NAMALWA (cell line): ENCODE measurements at places on chromosomes 1 and 21.

GRCh38 chr21:26655460-26655859 is 82.4 kb upstream of the CYYR1 start:
- no peak for DNase-seq

DNA sequence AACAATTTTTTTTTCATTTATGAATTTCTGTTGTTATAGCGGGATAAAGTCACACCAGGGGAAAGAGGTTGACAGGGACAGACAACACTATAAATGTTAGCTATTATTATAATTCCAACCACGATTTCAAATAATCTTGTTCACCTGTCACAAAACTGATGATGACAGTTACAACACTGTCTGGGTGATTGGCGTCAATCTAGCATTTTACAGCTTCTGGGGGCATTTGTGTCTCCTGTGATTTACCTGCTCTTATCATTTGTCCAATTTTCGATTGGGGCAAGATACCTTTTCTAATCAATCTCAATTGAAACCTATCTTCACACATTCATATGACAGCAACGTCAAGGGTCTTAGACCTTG is 44.6 kb upstream of the LYST start:
- no peak for DNase-seq

DNA sequence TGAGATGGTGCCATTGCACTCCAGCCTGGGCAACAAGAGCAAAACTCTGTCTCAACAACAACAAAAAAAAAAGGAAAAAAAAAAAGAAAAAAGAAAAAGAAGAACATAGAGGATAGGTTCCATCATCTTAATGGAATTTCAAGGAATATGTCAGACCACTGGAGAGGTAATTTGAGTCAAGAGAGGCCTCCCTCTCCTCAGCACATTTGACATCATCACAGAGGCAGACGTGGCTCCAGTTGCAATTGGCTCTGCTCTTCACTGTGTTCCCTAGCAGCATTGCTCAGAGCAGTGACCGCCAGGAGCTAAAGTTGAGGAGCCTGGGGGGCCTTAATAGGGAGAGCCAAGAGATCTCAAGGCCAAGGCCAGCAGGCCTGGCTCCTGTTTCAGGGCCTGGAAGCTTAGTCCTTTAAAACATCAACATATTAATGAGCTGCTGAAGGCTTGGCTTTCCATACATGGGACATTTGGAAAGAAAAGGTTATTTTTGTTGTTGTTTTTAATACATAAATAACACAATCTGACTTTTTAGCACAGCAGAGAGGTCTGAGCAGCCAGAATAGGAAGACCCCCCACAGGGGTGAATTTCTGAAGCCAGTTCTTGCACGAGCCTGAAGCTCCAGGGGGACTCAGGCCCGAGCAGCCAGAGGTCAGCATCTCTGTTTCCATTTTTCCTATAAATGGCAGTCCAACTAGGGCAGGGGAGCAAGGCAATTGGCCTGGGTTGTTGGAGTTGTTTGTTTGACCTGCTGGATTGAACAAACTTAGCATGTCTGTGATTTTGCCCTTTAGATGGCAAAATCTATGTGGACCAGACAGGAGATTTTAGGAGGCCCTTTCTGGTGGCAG is 118.3 kb upstream of the FGGY start:
- no peak for DNase-seq

GRCh38 chr1:204390751-204391466 is 20.7 kb downstream of the PPP1R15B start:
- no peak for DNase-seq

DNA sequence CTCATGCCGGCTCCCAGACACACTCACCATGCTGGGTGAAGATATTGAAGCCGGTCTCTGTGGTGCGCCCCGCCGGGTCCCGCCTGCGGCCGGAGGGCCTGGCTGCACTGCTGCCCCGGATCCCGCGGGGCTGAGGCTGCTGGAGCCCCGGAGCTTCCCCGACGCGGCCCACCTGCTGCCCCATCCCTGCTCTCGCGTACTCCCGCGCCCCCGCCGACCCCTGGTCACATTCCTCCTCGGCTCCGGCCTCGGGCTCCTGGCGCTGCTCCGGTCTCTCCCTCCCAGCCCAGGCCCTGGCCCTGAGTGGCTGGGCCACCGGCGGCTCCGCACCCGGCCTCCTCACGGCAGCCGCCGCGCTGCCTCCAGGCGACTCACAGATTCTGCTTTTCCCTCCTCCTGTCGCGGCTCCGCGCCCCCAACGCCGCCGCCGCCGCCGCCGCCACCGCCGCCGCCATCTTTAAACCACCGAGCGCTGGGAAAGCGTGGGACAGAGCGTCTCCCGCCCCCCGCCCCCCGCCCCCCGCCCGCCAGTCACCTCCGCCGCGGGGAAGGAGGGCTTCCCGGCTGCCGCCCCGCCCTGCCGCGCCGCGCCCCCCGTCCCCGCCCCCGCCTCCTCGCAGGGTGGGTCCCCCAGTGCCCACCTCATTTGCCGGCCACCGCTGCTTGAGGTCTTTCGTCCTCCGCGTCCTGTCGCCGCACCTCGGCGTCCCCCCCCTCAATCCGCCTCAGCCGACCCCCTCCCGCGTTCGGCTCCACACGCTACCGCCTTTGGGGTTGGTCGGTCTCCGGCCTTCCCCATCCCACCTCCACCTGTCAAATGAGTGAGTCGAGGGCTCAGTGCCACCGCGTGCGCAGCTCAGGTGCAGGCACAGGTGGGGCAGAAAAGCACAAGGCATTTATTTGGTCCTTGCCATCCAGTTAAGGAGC is at the start of gene ABL2:
ABL2 (minus strand) TSS at position 464 of the 927 bp plus-strand sequence; CDS start at position 184, 280 bp downstream.
- peak; percentile 72 for DNase-seq

- peak; percentile 92 for DNase-seq
Observed at GRCh38 chr1:228059634-228060457, 22.7 kb upstream of the ARF1 start.

DNA sequence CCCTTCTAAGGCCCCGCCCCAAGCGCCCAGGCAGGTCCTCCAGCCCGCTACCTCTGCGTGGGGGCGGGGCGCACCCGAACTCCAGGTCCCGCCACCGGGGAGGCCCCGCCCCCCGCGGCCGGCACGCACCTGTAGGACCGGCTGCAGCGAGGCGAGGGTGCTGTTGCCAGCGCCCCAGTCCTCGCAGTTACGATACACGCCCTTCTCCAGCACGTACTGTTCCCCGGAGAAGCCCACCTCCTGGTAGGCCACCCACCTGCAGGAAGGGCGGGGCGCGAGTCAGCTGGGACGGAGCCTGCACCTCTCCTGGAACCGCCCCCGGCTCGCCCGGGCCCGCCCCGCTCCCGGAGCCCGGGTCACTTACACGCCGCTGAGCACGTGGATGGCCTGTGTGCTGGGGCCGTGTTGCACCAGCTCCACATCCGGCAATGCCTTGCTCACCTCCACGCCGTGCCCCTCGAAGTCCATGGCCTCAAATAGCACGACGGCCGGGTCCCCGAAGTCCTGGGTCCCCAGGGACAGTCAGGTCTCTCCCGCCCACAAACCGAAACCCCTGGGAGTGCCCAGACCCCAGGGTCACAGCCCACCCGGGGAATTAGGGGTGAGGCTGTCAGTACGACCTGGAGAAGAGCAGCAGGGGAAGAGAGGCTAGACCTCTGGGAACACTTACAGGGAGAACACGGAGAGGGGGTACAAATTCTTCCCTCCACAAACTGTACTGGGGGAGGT is 17.3 kb downstream of the CRYBG2 start:
- peak; percentile 58 for DNase-seq

- no peak for DNase-seq
Observed at GRCh38 chr1:59135761-59136255, 161.1 kb upstream of the FGGY start.

DNA sequence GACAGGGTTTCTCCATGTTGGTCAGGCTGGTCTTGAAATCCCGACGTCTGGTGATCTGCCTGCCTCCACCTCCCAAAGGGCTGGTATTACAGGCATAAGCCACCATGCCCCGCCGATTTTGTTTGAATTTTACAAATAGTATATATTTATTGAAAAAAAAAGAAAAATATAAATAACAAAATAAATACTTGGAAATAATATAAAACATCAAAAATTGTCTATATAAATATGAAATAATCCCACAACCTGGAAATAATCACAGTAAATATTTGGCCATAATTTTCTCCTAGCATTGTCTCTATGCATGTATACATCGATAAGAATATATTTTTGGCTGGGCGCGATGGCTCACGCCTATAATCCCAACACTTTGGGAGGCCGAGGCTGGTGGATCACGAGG is 2.7 kb upstream of the PLOD1 start:
- DNase-seq = no peak

- DNase-seq = no peak
Observed at GRCh38 chr1:226763905-226764264, 24.8 kb upstream of the ITPKB start.

DNA sequence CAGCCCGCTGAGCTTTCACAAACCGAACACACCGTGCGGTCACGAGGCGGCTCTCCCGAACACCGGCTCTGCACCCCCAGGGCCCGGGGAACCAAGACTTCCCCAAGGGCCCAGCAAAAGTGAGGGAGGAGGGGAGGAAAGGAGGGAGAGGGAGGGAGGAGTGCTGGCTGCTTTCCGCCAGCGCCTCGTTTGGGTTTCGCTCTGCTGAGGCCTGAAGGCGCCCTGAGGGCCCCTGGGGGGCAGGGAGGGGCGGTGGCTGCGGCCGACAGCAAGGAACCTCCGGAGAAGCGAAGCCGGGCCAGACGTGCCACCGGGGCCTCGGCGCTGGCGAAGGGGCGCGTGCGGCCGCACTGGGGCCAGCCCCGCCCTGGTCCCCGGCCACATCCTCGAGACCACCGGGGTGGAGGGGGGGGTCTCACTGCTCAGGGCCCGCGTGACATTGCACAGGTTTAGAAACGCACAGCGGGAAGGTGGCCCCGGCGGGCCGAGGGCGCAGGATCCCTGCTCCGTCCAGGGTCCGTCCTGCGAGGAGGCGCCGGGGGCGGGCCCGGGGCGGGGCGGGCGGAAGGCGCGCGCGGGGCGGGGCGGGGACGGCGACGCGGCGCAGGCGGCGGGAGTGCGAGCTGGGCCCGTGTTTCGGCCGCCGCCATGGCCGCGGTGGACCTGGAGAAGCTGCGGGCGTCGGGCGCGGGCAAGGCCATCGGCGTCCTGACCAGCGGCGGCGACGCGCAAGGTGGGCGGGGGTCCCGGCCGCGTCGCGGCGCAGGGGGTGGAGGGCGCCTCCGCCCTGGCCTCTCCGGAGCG is at the start of gene PFKL:
PFKL (plus strand) TSS at position 596 of the 804 bp plus-strand sequence; CDS start at position 649, 53 bp downstream.
- DNase-seq = peak; percentile 69

DNA sequence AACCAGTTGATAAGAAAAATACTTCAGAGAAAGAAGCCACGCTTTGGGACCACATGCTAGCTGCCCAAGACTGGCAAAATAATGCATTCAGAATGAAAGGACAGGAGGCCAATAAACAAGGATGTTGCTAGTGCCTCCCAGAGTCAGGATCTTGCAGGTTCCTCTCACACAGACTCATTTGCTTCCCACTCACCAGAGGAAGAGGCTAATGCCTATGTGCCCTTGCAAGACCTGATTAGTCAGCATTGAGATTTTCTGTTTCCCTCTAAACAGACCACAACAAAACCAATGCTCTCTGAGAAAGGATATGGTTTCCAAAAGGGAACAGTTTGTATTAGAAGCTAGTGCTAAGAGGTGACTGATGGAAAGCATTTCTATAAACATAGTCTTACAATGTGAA is 85.7 kb downstream of the NRDC start:
- no peak for DNase-seq

GRCh38 chr1:248804771-248805681 is 20.7 kb downstream of the SH3BP5L start:
- DNase-seq = peak; percentile 85

GRCh38 chr1:233281711-233282581 is 13.6 kb downstream of the PCNX2 start:
- no peak for DNase-seq

DNA sequence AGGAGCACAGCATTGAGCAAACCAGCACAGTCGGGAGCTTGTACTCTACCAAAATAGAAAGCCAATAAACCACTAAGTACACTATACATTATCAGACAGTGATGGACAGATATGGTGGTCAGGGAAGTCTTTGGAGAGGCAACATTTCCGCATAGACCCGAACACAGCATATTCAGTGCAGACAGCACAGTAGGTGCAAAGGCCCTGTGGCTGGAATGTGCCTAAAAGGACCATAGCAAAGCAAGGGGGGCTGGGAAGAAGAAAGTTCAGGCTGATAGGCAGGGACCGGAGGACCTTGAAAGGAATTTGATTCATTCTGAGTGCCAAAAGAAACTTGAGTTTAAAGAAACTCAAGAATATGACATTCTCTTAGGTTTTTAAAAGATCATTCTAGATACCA is 92.0 kb upstream of the GALNT2 start:
- DNase-seq = no peak

- DNase-seq = peak; percentile 73
Observed at GRCh38 chr1:30929135-30929889, 20.8 kb upstream of the SDC3 start.

- DNase-seq = no peak
Observed at GRCh38 chr1:231601824-231602672, 24.5 kb upstream of the DISC1 start.

GRCh38 chr1:59670662-59671061 is 144.1 kb upstream of the HOOK1 start:
- no peak for DNase-seq

- DNase-seq = no peak
Observed at GRCh38 chr1:48333316-48333715, 110.8 kb downstream of the SLC5A9 start.

DNA sequence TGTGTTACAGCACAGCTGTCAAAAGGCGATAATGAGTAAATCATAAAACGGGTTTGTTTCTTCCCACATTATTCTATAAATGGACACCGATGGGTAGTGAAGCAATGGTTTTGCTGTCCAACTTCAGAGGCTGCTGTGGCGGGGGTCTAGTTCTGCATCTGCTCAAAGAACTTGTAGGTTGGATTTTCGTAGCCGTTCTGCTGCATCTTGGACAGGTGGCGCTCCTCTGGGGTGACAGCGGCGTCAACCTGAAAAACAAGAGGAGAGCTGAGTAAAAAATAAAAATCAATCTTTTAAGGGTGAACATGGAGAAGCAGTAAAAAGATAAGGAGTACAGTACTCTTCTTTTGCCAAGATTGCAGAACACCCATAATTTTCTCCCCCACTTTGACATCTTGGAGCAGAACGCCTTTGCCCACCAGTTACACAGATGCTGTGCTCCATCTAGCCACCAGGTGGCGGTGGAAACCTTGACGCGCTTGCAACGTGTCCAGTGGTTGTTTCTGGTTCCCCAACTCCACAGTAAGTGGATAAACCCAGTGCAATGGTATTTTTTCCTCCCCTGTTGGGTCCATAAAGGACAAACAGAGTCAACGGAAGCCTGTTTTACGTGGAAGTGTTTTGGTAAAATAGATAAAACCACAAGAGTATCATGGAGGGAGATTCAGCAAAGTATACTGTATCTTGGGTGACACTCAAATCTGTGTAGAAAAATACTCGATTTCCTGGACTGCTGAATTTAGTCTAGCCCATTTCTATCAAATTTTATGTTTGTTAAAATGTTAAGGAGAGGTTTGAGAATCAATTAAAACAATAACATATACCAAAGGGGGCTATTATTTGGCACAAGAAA is 147.0 kb downstream of the GABPA start:
- DNase-seq = peak; percentile 79

GRCh38 chr1:38334930-38335592 is 288.5 kb upstream of the POU3F1 start:
- DNase-seq = no peak
